ENCODE measurements at places on chromosomes 7 and 10.

DNA sequence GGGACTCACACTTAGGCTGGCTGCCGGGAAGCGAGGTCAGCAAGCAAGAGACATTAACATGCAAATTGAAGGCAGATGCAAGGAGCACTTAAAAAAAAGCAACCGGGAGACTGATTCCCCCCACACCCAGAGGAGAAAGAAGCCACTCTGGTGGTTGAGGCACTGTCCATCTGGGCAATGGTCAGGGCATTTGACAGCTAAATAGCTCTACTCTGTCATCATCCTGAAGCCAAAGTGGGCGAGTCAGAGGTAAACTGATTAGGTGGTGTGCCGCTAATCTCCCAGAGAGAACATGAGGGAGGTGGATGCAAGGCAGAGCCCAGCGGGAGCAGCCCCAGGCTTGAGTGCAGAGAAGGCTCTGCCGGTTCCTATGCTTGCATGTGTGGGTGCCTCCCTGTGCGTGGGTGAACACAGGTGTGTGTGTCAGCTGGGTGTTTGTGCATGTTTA is 100.6 kb downstream of the PLXNA4 start:
- DNase-seq = no peak

DNA sequence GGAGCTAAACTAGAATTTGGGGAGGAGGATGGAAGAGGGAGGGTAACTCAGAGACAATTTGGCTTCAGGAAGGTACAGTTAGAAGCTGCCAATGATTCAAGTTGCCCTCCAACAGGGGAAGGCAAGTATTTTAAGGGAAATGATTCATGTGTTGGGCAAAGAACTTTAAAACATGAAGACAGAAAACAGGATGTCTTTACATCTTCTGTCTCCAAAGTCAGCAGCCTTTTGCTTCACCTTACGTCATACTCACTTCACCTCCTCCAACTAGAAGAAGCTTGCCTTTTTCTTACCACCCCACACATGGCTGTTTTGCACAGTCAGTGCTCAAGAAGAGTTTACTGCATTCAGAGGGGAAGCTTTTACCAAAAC is 36.1 kb downstream of the PPP1R3C start:
- no peak for DNase-seq

DNA sequence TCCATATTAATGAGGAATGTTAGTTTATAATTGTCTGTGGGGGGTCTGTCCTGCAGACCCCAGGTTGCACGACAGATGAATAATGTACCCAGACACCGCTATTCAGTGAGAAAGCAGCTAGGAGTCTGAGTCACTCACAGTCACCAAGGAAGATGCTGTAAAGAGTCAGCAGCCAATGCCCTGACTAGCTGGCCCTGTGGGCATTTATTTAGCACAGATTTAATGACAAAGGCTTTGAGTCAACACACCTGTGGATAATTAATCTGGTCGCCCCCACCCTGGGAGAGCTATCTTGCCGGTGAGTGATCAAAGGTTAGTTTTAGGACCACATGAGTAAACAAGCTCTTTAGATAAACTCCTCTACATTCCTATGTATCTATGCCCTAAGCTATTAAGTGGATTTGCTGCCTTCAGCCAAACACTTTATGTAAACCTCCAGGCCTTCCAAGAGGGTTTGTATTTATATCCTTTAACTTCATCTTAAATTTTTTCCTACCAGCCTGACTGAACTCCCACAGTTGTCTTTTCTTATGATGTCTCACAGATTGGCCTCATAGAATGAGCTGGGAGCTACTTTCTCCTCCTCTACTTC is 180.0 kb upstream of the ADCY1 start:
- DNase-seq = no peak

DNA sequence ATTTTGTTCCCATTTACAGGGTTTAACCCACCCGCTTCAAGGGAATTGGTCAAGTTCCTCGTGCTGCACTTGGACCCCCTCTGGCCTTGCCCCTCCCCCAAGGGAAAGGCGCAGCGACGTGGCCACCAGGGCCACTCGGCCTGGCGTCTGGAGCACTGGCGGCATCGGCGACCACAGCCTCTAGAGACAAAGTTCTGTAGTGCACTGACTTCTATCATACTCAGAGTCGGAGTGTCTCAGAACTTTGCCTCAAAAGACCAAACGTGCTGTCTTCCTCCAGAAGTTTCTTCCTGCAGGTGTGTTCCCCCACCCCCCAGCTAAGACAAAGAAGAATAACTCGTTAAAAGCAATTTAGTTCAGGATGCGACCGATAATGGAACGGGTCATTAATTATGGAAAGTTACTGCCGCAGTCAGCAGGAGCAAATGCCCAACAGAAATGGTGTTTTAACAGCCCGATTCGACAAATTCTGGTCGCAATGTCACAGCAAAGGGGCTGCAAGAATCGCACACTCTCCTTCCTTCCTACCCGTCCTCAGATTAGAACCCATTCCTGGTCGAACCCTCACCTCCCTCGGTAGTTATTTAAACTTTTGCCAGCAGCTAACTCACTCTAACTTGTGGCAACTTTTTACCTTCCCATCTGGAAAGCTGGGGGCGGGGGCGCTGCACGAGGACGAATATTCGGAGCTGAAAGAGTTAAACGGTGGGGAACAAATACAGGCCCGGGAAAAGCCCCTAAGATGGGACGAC is 202.1 kb upstream of the NFE2L3 start:
- no peak for DNase-seq

DNA sequence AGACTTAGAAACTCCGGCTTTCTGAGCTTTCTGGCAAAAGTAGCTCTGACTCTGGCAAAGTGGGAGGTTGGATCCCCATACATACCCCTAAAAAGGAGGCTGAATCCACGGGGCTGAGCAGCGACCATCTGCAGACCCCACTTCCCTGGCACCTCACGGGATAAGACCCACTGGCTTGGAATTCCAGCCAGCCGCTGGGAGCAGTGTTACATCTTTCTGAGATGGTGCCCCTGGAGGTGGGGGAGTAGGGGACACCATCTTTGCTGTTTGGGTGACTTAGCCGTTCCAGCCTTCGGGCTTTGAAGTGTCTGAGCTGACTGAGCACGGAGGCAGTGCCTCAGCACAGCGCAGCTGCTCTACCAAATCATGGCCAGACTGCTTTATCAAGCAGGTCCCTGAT is 45.0 kb upstream of the GRM3 start:
- DNase-seq = no peak

Measured in T follicular helper cell (primary cell).